Stimulated activated CD8-positive, alpha-beta memory T cell treated with anti-CD3 and anti-CD28 coated beads, Interleukin-7, amount 100 ng/mL, for 24 hours (primary cell): ENCODE measurements at places on chromosomes 4 and X.

- no peak for DNase-seq
Measured at GRCh38 chr4:114012749-114013148, 33.3 kb upstream of the ARSJ start.

GRCh38 chrX:13535376-13536165, 33.8 kb upstream of the EGFL6 start:
- no peak for DNase-seq

GRCh38 chrX:109533631-109534030, 3.0 kb upstream of the NXT2 start:
- DNase-seq: no peak

DNA sequence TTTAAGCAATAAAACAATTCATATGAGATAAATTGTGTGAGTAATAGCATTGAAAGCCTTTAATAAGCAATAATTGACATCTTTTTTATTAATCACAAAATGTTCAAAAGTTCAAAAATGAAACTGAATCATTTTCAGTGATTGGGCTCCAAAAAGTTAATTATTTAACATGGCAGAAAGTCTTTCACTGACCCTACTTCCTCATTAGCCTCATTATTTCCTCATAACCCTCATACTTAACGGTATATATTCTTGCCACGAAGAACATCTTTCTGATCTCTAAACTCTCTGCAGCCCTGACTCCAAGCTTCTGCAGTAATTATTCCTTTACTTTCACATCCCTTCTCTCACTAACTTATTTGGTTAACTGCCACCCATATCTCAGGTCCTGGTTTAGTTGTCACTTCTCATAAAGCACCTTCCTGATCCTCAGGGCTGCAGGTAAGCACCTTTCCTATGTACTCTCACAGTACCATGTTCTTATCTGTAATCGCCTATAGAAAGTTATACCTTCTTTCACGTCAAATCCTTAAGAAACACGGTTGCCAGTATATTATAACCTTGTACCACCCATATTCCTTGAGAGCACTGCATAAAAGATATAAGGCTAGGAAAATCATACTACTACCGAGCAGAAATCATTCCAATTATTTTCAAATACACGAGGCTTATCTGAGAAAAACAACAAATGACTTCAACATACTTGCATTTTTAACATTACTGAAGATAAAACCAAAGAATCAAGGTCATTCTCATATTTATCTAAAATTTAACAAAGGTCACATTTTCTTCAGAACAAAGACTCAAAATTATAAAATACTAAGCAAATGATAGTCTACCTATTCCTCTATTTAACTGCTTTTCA, 72.2 kb downstream of the PPP3CA start:
- DNase-seq: no peak

DNA sequence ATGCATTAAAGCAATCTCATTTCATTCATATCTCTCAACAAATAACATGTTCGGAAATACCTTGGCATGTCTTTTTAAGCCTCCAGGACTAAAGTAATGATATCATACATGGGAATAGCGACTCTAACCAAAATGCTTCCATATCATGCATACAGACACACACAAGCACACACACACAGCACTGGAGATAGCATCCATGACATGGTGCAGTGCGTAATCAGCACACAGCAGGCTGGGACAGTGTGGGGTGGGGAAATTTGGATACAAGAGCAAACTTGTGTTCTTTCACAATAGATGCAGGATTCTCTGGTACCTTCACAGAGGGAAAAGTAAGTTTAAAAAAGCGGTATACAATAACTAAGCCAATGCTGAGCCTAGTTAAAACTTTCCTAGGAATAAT, 132.3 kb upstream of the HPGD start:
- no peak for DNase-seq

DNA sequence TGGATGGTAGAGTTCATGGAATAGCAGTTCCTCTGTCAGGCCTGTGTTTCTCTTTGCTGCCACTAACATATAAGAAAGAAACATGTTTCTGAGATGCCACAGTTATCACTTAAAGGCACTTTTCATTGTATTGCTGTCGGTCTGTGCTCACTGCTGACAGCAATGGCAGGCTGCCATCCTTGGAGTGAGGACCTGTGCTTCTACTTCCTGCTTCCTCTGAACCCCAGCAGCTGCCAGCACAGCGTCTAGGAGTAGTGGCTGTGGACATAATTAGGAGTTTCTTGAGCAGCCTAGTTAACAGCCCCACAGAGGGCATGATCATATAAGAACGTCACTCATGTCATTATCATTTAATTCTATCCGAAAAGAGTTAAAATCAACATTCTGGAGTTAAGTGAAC, 30.5 kb downstream of the F11 start:
- DNase-seq: no peak

- DNase-seq: no peak
Measured at GRCh38 chr4:113339430-113339813, 290.0 kb downstream of the ANK2 start.

- no peak for DNase-seq
Measured at GRCh38 chr4:120156120-120156718, 89.6 kb upstream of the MAD2L1 start.

DNA sequence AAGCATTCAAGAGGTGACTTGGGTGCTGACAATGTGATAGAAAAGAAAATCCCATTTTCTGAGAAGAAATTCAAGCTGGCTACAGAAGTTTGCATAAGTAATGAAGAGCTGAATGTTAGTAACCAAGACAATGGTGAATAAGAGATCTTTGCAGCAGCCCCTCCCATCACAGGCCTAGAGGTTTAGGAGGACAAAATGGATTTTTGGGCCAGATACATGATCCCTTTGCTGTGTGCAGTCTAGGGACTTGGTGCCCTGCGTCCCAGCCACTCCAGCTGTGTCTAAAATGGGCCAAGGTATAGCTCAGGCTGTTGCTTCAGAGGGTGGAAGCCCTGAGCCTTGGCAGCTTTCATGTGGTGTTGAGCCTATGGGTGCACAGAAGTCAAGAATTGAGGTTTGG, 107.0 kb upstream of the EPHA5 start:
- no peak for DNase-seq

GRCh38 chr4:90240333-90240732, 113.1 kb downstream of the CCSER1 start:
- no peak for DNase-seq

GRCh38 chr4:84498935-84499623, at the start of gene NKX6-1:
Gene NKX6-1, minus strand, starts transcription at chr4:84499292. Its CDS starts 1,064 bp downstream, at chr4:84498228.
- no peak for DNase-seq
